ENCODE measurements at places on chromosomes 3 and 15. TPM values are rescaled to one million over a fixed set of nuclear protein-coding genes. Genes with fewer than 3 reads are reported as not detected.

DNA sequence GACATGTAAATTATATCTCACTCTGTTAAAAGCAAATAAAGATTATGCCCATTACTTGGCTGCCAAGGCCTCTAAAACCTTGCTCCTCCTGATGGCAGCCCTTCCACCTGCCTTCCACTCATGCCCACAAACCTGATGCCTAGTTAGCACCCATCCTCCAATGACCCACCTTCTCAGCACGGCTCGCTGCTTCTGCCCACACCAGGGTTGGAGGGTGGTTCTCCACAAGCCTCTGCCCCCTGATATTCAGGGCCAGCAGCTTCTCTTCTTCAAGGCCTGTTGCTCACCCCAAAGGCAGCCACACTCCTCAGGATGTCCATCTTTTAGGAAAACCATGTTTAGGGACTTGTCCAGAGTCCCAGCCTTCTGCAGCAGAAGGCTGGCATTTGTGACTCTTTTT, 263.4 kb upstream of the TLE3 start:
- no peak overlapping the region for H3K27ac ChIP-seq
- no peak for DNase-seq

- no peak overlapping the region for H3K27ac ChIP-seq
- no peak overlapping the region for H3K4me3 ChIP-seq
- no peaks in the 10 kb centered on the region for H3K27me3 ChIP-seq
- DNase-seq, result no peak
These were observed 108.8 kb upstream of the PTX3 start for GRCh38 chr3:157327837-157328236.

DNA sequence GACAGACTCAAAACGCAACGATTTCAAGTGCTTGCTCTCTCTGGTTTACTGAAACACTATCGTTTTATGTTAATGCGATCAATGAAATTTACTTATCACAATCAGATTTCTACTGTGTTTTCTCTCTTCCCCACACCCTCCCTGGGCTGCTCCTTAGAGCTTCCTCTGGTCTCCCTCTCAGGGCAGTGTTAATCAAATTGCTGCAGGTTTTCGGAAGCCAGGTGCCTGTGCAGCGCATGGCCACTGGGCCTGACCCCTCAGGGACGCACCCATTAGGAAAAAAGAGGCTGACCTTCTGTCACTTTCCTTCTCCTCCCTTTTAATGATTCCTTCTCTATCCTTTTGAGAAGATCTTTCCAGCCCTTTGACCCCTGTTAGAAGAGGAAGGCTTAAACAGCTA, 134.5 kb upstream of the ONECUT1 start:
- no peak overlapping the region for H3K4me3 ChIP-seq
- no peaks in the 10 kb centered on the region for H3K4me1 ChIP-seq
- no peaks in the 10 kb centered on the region for H3K27me3 ChIP-seq
- H3K27ac ChIP-seq, result no peak overlapping the region
- DNase-seq, result no peak
- H3K36me3 ChIP-seq, result no peaks in the 10 kb centered on the region

DNA sequence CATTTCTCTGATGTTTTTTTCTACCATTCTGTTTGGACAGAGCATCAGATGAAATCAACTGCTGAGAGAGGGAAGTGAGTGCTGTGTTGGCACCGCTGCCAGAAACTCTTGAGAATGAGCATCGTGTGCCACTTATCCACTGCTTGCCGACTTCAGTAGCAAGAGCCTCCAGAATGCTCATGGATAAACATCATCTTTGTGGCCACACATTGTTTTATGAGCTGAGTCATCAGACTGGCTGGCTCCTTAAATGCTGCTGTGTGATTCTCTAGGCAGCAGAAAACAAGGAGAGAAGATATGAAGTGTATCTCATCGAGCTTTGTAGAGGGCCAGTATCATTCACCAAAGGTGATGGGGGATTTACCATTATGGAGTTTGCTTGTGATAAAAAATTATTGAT, 3.4 kb upstream of the DOCK3 start:
- H3K36me3 ChIP-seq, result no peaks in the 10 kb centered on the region
- H3K4me1 ChIP-seq, result peaks cover 16% of the 10 kb centered on the region
- no peak overlapping the region for H3K4me3 ChIP-seq
- peaks cover 42% of the 10 kb centered on the region for H3K27me3 ChIP-seq

Gene MESP2
- total RNA-seq, result not detected

DNA sequence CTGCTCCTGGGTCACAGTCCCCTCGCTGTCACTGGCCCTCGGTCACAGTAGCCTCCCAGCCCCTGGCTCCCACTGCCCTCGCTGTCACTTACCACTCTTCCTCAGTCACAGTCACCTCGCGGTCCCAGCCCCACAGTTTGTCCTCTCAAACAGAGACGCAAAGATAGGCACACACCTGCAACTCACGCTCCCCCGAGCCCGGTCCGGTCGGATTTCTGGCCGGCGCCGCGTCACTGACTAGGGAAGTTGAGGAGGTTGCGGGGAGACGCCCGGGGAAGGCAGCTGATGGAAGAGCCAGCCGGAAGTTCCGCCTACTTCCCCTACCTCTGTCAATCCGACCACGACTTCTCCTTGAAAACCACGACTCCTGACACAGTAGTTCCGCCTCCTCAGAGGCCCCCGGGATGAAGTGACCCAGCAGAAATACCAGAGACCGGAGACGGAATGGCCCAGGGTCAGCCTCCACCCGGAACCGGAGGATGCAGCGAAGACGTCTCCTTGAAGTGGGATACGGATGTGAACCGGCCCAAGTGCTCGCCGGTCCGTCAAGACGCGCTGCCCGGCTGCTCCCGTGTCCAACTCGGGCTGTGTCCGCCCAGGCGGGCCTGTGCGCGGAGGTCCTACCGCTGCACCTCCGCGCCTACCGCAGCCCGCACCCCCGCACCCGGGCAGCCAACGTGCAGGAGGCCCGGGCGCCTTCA, at the start of gene PCYT1A:
TSS of gene PCYT1A (minus strand) at position 287 of the 701 bp plus-strand sequence. CDS start 17,195 bp downstream, outside the sequence.
- peaks cover 19% of the 10 kb centered on the region for H3K4me1 ChIP-seq
- no peaks in the 10 kb centered on the region for H3K27me3 ChIP-seq
- H3K27ac ChIP-seq, result peak within 1 kb of the TSS; percentile 88
- peak; percentile 95 for DNase-seq
- peak within 1 kb of the TSS; percentile 97 for H3K4me3 ChIP-seq

Gene DZIP1L
- total RNA-seq, result 19.8 TPM

DNA sequence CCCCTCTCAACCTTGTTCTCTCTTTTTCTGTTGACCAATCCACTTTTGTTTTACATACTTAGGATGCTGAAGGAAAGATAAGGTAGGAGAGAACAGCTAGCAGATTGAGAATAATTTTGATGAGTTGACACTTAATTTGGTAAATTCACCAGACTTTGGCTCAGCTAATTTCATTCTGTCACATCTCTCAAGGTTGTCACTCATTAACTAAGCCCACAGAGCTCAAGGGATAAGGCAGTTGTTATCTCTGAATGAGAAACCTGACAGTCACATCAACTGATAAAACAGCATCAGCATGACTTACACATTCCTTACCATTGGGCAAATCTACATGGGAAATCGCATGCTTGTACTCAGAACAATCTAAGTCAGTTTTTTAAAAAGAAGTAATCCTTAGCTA, 591.4 kb downstream of the NLGN1 start:
- H3K4me3 ChIP-seq, result no peak overlapping the region
- no peak for DNase-seq
- H3K27ac ChIP-seq, result no peak overlapping the region
- no peaks in the 10 kb centered on the region for H3K4me1 ChIP-seq
- no peaks in the 10 kb centered on the region for H3K27me3 ChIP-seq
- H3K36me3 ChIP-seq, result no peaks in the 10 kb centered on the region

DNA sequence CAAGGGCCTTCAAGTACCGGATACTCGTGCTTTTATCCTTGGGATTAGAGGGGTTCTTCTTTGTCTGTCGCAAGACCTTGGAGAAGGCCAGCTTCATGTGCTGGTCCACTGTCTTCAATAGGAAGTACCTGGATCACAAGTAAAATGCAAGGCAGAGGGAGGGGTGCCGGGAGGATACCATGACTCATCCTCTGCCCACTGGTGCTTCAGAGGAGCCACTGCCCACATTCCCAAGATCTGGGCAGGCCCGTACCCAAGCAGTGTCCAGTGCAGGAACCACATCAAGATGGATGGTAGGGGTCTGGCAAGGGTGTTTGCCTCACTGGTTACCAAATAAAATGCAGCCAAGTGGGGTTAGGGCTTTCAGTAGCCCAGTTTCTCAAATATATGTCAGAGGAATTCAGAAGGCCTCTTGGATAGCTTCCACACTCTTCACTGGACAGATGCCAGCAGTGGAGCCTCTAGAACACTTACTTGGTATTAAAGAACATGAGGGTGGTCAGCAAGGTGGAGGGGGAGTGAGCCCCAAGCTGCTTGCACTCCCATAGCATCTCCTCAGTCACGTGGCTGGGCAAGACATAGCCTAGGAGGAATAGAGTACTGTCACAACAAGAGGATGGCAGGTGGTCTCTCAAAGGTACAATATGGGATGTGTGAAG, 3.6 kb upstream of the IMPDH2 start:
- DNase-seq, result no peak
- H3K4me1 ChIP-seq, result peaks cover 17% of the 10 kb centered on the region
- no peak overlapping the region for H3K27ac ChIP-seq
- no peaks in the 10 kb centered on the region for H3K27me3 ChIP-seq
- H3K4me3 ChIP-seq, result no peak overlapping the region
- H3K36me3 ChIP-seq, result peaks cover 34% of the 10 kb centered on the region

Data from astrocyte (in vitro differentiated cells and primary cell).